ENCODE measurements at places on chromosomes 7 and 10.
A peak's percentile ranks its signal among the peaks of the same experiment; 100 is the strongest.

DNA sequence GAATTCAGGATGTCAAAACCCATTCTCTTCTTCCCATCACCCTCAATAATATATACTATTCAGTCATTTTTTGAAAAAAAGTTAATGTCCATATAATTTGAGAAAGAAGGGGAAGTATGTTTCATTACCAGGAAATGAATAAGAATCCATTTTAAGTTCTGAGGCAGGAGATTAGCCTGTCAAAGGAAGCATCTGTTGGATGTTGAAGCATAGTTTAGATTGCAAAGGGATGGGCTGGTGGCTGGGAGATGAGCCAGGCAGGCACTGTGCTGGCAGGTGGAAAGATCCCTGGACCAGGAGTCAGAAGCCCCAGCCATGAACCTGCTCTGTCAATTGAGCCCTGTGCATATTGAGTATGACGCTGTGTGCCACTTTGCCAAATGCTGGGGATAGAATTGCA is 48.4 kb upstream of the CRTAC1 start:
- peak; percentile 10 for DNase-seq

DNA sequence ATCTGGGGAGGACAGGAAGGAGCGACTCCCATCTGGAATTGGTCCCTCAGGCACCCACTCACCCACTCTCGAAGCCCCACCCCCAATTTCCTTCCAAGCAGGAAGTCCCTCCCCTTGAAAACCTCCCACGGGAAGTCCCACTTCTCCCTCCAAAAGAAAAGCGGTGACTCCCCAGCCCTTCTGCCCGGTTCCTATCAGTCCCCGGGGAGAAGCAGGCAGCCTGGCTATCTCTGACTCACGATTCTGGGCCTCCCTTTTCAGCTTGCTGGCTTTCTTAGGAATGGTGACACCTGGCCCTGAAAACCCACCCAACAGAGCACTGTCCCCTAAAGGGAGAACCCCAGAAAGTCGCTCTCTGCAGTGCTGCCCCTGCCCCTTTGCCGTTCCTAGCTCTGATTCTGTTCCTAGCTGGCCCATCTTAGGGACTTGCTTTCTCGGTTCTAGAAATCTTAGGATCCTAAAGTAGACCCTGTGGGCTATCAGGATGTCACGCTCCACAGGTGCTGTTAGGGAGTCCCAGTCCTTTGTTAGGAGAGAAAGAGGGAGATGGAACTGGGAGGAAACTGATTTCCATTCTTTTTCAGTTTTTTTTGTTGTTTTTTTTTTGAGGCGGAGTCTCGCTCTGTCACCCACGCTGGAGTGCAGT is 6.0 kb downstream of the TSC22D4 start:
- peak; percentile 67 for DNase-seq

GRCh38 chr7:136303162-136303561 is 326.0 kb upstream of the MTPN start:
- DNase-seq: no peak

DNA sequence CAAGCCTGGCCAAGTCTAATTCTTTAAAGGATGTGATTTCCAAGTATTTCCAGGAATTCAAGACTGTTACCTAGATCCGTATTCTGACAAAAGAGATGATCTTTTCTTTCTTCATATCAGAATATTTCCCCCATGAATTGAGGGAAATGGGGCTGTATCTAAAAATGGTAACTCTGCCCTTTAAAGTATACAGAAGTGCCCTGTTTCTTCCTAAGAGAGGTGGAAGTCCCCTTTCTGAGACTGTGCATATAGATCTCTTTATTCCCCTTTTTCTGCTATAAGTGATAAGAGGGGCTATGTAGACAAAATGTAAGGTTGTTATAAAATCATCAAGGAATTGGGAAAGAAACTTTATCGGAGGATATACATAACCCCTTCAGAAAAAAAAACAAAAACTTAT is 287.1 kb upstream of the KAT6B start:
- no peak for DNase-seq

GRCh38 chr10:6053816-6054631 is 8.1 kb downstream of the IL2RA start:
- peak; percentile 54 for DNase-seq

DNA sequence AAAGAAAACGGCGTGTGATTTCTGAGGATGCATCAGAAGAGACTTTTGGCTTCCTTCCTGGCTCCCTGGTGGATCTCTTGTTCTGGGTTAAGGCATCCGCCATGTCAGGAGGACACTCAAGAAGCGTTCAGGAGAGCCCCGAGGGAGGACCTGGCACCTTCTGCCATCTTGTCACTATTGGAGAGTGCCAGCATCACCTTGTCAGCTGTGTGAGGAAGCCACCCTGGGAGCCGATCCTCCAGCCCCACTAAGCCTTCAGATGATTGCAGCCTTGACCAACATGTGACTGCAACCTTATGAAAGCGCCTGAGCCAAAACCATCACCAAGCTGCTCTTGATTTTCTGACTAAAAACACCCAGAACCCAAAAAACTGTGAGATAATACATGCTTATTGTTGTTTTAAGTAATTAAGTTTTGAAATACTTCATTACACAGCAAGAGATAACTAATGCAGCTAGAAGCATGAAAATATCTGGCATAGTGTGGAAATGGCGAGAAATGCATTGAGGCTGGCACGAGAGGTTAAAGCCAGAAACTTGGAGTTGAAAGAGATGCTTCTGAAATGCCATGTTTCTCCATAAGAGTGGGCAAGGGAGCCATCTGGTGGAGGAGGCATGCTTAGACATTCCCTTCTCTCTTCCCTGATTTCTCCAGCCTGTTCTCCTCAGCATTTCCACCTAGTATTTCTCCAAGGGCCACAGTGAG is 5.4 kb upstream of the ZFYVE27 start:
- DNase-seq: peak; percentile 85

All from hematopoietic multipotent progenitor cell treated with erythropoietin and hydrocortisone succinate and interleukin-3 and kit ligand, for 4 days (in vitro differentiated cells).